Mucosa of gallbladder (tissue), 1 donor: ENCODE measurements at places on chromosomes 7 and 10. TPM values are rescaled to one million over a fixed set of nuclear protein-coding genes. Genes with fewer than 3 reads are reported as not detected.

DNA sequence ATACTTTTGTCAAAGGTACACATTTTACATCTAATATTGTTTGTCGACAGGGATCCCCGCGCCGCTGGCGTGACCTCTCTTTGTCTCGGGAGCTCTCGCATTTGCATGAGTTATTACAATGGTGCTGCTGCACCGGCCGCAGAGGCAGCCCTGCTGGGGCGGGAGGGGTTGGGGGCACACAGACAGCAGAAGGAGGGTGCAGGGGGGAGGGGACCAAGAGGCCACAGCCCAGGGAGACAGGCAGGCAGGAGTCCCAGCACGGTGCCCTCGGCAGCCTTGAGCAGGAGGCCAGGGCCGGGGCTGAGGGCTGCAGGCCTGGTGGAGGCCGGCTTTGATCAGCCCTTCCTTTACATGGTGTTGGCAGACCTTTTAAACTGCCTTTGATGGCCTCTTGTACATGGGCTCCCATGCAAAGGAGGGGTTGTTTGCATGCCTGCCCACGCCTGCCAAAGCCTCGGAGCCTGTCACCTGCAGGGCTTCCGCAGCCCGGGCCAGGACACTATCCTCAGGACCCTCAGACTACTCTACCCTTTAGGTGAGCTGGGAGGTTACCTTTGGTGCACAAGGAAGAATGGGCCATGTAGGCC lies 95.5 kb downstream of the EBF3 start:
- no peak for DNase-seq

- DNase-seq = no peak
These were observed 30.0 kb upstream of the MYH16 start for GRCh38 chr7:99242682-99243081.

GRCh38 chr10:76729346-76729745 lies 908.3 kb downstream of the KCNMA1 start:
- DNase-seq = no peak

DNA sequence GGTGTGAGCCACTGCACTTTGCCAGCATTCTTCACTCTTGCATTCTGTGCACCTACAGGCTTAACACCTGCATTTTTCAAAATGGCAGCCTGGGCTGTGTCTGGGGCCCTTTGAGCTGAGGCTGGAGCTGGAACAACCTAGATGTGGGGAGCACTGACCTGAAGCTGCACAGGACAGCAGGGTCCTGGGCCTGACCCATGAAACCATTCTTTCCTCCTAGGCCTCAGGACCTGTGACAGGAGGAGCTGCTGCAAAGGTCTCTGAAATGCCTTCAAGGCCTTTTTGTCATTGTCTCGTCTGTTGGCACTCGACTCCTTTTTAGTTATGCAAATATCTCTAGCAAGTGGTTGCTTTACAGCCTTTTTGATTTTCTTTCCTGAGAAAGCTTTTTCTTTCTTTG lies 82.3 kb downstream of the INPP5A start:
- DNase-seq = no peak

GTPBP10 gene
- 19.7 TPM for total RNA-seq

PRKCQ gene
- 1.4 TPM for total RNA-seq

- DNase-seq = peak; percentile 23
These were observed 3.0 kb upstream of the BTBD16 start for GRCh38 chr10:122267849-122268737.

ZPBP gene
- total RNA-seq = not detected

GRCh38 chr7:92794831-92795230 lies 41.5 kb downstream of the CDK6 start:
- no peak for DNase-seq

DNA sequence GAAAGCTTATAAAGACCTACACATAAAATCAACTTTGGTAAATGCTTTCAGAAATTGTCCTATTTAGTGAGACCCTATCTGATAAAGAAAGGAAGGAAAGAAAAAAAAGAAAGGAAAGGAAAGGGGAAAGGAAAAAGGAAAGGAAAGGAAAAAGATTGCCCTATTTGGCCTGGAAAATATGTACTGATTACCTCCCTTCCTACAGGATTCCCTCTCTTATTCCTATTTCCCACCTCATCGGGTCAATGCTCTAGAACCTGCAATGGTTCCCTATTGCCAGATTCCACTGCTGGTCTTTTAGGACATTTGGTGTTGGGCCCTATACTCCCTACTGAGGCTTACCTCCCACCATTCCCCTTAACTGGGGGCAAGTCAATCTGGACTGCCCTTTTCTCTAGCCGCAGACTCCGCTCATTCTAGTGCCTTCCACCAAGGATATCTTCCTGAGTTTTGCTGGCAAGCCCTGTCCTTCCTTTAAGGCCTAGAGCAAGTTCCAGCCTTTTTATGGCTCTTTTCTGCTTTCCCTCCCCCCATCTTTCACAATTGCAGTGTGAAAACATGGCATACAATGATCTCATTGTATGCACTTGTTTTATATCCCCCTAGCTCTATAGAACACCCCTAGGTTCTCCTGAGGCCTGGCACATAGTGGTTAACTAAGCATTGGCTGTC lies 4.4 kb downstream of the DDIT4 start:
- DNase-seq = no peak

ADRA2A gene
- total RNA-seq = 346 TPM

CDH23 gene
- 5.1 TPM for total RNA-seq

PTER gene
- 11.8 TPM for total RNA-seq

KIAA1217 gene
- total RNA-seq = 44.0 TPM

- no peak for DNase-seq
These were observed 59.9 kb downstream of the SUGCT start for GRCh38 chr7:40194745-40195144.

DNA sequence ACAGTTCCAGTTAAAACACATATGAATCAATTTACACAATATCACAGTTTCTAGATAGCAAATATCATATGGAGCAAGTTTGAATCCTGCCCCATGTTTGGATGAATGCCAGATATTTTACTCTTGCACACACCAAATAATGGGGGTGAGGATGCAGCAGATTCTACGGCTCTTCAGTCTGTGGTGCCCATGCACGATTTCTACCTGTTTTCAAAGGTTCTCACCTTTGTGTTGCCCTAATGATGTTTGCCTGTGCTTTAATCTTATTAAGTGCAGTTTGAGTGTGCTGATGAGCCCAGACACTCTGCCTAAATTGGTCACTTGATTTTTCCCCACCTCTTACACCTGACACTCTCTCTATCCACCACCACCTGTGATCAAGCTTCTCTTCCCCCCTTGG lies 119.6 kb downstream of the NPY start:
- DNase-seq = no peak

HPSE2 gene
- total RNA-seq = 12.4 TPM

- DNase-seq = no peak
These were observed 498.9 kb downstream of the RPS24 start for GRCh38 chr10:78532480-78533042.

ASCC1 gene
- 27.5 TPM for total RNA-seq

GLI3 gene
- total RNA-seq = 9.8 TPM

DNA sequence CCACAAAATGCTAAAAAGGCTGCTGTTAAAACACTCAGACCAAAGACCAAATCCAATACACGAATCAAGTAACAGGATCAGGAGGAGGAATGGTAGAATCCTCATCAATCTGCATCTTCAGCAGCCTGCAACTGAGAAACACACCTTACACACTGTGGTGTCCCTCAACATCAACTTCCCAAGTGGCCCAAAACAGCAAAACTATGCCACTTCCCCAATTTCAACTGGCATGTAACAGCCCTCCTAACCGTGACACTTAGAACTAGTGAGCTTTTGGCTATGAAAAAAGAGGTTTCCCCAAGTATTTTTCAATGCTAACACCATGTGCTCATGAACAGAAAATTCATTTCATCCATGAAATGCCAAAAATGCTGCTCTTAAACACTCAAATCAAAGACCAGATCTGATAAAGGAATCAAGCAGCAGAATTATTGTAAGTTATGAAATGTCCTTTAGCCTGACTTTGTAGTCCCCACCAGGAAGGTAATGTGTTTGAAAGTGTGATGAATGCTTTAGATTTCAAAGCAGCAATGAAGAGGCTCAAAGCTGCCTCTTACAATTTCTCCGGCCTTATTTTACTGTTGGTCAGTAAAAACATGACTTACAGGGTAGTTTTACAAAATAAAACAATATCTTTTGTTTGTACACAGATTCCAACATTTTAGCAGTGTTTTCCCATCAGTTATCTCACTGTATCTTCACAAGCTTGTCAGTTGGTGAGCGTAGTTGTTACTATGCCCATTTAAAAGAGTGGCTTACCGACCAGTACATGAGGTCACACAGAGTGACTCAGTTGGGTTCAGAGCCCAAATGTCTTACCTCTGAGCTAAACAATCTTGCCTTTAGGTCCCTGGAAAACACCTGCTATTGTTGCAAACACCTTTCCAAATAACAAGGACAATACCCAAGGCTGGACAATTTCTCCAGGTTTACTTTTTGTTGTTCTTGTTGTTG lies 65.7 kb upstream of the ASAH2 start:
- DNase-seq = no peak

DNA sequence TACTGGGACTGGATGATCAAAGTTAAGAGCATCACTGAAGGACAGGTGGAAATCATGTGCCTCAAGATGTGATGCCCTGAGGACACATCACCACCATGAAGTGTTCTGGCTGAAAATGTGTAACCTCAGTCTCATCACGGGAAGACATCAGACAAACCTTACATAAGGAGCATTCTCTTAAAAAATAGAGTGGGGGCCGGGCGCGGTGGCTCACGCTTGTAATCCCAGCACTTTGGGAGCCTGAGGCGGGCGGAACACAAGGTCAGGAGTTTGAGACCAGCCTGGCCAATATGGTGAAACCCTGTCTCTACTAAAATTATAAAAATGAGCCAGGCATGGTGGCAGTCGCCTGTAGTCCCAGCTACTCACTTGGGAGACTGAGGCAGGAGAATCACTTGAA lies 65.6 kb downstream of the LOXL4 start:
- no peak for DNase-seq

DNA sequence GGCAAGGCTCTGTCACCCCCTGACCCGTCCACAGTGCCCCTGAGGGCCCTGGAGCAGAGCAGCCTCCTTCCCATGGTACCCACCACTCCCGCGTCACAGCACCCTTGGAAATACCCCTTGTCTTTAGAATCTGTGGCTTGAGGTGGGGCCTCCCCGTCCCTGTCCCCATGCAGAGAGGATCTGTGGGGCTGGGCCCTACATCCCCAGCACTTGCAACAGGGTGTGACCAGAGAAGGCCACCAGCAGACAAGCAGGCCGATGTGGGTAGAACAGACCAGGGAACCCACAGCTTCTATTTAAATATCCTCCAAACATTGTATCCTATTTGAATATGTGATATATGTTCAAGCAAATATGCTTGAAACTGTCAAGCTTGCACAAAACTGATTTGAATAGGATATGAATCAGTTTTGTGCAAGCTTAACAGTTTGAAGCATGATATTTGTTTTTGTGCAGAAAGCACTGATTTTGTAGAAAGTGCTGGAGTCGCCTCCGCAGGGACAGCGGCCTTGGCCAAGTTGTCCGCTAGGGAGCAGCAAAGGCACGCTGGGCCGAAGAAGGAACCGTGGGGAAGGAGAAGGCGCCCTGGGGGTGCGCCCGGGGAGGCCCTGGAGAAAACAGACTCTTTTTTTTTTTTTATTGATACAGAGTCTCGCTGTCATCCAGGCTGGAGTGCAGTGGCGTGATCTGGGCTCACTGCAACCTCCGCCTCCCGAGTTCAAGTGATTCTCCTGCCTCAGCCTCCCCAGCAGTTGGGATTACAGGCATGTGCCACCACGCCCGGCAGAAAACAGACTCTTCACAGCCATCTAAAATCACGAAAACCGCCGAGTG lies 2.2 kb downstream of the CFAP46 start:
- peak; percentile 31 for DNase-seq

DNA sequence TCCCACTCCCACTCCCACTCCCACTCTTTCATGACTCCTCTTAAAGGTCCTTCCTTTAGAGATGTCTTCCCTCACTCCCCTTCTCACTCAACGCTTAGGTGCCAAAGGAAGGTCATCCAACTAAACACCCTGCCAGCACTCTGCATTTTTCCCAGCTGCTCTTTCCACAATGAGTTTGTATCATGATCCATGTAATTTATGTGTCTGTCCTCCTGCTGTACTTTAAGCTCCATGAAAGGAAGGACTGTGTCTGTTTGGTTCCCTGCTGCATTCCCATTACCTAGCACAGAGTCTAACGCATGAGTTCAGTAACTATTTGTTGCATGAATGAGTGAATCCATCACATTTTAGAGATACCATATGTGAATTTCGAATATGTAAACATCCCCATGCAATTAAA lies 252.7 kb downstream of the KIF20B start:
- no peak for DNase-seq

DNA sequence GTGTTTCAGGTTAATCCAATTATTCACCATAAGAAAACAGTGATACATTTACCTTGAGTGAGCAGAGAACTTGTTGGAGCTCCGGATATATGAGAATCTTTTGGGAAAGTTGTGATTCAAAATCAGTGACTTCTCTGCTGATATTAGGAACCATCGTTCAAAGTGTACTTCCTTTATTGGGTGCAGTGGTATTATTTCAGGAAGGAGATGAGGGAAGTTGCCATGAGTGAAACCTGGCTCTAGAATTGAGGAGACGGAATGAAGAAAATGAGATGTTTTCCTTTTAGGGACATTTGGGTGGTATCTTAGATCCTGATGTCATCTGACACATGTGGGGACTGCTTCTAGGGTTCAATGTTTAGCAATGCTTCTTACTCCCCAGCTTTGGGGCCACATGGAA lies 343.9 kb downstream of the ABCA13 start:
- no peak for DNase-seq

DNA sequence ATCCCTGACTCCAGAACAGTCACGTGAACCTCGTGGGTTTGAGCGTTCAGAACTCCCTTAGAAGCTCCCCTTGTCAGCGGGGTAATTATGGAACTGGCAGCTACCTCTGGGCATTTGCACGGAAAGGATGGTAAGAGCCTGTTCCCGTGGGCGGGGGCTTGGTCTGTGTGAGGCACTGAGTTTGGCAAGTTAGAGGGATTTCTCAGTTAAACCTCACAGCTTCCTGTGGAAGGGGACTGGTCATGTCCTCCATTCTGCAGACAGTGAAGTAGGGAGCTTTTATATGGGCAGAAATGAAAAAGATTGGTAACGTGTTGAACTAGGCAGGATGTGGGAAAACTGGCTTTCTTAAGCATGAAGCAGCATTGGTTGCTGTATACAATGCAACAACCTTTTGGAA lies 16.0 kb downstream of the PALD1 start:
- no peak for DNase-seq

SCIN gene
- total RNA-seq = 10.6 TPM

- DNase-seq = peak; percentile 21
These were observed 860 bp downstream of the ZEB1 start for GRCh38 chr10:31319602-31320549.

NEBL gene
- total RNA-seq = 15.0 TPM

DNA sequence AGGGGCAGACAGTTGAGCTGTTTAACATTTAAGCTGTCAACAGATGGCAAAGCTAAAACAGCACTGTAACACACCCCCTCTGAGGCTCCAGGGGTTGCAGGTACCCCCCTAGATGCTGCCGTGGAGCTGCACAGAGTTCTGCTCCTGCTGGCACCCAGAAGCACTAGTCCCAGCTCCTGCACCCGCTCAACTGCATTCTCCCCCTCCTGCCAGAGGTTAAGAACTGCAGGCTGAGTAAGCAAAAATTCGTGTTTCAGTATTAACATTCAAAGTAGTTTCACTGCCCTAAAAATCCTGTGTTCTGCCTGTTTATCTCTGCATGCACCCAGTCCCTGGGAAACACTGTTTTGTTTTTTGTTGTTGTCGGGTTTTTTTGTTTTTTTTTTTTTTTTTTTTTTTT lies 790.8 kb upstream of the KCND2 start:
- DNase-seq = no peak

DHX32 gene
- 31.7 TPM for total RNA-seq
